ENCODE measurements at places on chromosomes 16 and 17. TPM values are rescaled to one million over a fixed set of nuclear protein-coding genes. Genes with fewer than 3 reads are reported as not detected.

CD300A gene
- total RNA-seq = not detected

CA7 gene
- not detected for total RNA-seq

METTL2A gene
- total RNA-seq = 19.7 TPM

CBFB gene
- total RNA-seq = 43.9 TPM

CX3CL1 gene
- total RNA-seq = 0.09 TPM

ITGA2B gene
- total RNA-seq = 0.28 TPM

SLC22A31 gene
- total RNA-seq = 1.0 TPM

ACADVL gene
- total RNA-seq = 227 TPM

PIMREG gene
- total RNA-seq = 4.3 TPM

HSD3B7 gene
- total RNA-seq = 28.3 TPM

CCL16 gene
- not detected for total RNA-seq

ANKRD40CL gene
- not detected for total RNA-seq

ENPP7 gene
- total RNA-seq = not detected

PYY gene
- not detected for total RNA-seq

PGS1 gene
- total RNA-seq = 29.2 TPM

PTX4 gene
- 0.09 TPM for total RNA-seq

ABCA8 gene
- 50.3 TPM for total RNA-seq

KCNJ18 gene
- not detected for total RNA-seq

G6PC1 gene
- total RNA-seq = not detected

Measured in smooth muscle cell of bladder (primary cell).